Hippocampal formation (tissue), 2 donors: ENCODE measurements at places on chromosomes 4 and X.

DNA sequence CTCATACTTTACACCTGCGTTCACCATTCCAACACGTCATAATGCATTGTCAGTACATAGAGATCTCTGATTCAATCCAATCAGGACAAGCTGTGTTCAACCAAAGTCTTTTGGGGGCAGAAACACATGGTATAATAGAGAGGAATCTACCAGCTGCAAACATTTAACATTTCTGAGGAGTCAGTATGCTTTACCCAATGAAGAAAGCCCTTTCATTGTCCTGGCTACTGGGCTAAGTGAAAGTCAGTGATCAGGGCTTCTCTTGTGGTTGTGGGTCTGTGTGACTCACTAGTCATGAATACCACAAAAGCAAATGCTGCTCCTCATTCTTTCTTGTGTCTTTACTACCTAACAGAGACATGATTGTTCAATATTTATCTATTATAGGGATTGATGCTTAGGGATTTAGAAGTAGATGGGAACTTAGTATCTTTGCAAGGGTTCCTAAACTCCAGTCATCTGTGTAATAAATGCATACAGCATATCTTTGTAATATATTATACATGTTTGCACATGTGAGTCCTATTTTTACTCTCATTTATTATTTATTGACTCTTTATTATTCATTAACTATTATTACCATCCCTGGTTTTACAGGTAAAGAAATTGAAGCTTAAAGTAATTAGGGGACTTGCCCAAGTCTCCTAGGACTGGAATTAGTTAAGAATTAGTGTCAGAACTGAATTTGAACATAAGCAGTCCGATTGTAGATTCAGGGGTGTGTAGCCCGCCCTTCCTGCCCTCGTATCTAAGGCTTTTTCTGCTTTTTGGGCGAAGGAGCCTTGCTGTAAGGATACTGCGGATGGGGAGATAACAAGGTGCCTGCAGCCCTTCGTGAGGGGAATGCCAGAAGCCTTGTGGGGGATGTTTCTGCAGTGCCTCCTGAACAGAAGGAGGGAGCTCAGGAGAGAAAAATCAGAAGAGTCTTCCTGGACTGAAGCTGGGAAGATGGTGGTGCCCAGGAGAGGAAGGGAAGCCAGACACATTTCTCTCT lies 353.1 kb upstream of the BOD1L1 start:
- no peak for DNase-seq

DNA sequence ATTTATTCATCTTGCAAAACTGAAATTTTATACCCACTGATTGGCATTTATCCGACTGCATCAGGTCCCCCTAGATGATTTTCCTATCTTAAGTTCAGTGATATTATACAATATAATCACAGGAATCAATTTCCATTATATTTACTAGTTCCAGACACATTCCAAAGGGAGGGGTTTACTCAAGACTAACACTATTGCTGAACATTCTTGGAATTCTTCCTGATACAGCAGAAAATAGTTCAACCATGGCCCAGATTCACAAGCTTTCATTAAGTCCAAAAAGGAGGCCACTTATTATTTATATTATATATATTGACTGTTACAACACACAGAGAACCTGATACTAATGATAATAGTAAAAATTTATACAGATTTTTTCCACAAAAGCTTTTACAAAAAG lies 2353.6 kb downstream of the PCDH7 start:
- DNase-seq: no peak

- DNase-seq: no peak
Observed at GRCh38 chrX:120015145-120016067, 62.1 kb downstream of the RHOXF2B start.

- DNase-seq: peak; percentile 30
Observed at GRCh38 chrX:69222103-69223090, 57.1 kb upstream of the PJA1 start.

DNA sequence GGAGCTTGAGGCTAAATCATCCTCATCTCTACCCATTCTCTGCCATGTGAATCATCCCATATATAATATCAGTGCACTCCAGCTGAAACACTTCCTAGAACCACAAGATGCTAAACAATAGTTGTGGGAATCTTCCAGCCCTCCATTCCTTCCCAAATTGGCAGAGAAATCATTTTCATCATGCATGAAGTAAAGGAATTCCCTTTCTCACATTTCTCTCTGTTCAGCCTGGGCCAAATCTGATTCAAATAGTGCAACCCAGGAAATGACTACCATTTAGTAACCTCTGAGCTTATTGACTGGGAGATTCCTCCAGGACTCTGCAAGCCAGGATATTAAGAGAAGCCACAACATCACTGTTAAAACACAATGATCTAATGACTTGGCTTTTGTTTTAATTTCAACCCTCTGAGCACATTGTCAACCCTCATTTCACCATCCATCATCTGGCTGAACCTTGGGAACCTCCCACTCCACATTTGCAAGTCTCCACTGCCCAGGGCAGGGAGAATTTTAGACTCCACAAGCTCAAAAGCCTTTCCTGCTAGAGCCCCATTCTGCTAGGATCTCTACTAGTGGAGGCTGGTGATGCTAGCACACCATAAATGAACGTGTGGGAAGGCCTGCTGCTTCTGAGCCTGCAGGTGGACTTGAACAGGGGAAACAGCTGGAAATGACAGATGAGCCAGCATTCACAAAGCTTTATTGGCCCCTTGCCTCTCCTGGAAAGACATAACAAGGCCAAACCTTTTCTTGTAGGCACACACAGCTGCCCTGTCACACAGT lies 133.9 kb downstream of the TET2 start:
- DNase-seq: no peak

DNA sequence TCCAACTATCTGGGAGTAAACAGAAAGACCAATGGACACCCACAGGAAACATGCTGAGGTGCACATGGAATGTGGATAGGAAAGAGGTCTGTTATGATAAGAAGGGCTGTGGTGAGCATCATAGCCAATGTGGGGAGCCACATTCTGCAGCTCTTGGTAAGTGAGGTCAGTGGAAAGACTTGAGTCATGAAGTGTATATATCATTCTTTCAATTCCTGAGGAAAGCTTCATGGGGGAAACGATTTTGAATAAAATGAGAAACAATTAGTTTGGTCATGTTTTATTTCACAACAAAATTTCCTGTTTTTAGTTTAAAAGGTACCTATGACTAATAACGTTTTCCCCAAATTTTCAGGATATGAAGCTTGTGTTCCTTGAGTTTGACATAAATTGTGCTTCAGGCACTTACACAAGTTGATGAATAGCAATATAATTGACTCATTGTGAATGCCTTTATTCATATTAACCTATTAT lies 41.4 kb upstream of the RASSF6 start:
- no peak for DNase-seq
